Central memory CD4-positive, alpha-beta T cell (primary cell): ENCODE measurements at places on chromosomes 2 and 18.

DNA sequence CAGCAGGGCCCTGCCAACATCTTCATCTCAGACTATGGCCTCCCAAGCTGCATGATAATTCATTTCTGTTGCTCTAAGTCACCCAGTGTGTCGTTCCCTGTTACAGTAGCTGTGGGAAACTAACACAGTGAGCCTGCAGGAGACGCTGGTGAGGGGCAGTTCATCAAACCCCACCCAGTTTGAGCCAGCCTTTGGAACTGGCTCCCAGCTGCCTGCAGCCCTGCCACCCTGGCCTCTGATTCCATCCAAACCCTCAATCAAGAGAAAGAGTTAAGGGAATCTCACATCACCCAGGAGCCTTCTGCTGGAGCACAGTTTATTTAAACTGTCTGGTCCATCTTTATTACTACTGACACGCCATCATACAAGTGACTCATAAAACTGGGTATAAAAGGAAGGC lies 64.9 kb upstream of the ZCCHC2 start:
- DNase-seq, result no peak

DNA sequence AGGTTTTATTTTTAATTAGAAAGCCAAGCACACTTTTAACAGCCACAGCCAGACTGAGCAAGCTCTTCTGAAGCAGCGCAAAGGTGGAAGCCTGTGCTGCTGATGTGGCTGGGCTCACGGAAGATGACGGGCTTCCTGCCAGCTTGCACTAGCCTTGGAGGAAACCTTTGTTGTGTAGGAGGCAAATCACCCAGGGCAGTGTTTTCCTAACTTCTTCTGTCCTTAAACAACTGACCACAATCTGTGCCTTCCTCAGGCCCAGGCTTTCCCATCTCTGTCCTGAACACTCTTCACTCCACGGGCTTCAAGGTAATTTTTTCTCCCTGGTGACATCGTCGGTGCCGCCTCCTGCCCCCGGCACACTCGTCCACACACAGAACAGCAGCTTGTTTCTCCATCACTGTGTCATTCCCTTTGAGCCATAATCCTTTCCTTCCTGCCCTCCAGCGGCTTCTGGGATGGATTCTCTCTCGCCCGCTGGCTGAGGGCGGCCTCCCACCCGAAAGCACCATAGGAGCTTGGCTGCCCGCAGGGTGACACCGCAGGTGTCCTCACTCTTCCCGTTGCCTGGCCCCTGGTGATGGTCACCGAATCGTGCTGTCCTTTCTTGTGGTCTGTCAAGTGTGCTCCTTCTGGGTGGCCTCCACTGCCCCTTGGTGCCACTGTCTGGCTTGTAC lies 31.1 kb upstream of the INHBB start:
- no peak for DNase-seq

DNA sequence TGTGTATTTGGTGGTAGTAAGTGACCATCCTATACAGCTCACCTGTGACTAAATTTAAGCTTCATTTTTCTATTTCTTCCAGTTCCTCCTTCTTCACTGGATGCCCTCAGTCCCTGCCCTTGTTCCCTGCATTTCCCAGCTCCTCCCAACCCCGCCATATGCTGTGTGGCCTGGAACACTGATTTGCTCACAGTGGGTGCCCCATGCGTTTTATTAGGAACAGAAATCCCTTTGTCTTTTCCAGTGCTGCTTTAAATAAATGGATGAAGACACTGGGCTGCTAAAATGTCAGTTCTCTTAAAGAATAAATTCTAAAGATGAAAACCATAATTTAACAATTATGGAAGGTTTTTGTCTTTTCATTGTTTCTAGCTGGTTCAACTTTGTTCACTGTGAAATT lies 477.3 kb downstream of the DCDC2C start:
- DNase-seq, result no peak

GRCh38 chr2:101367508-101367907 lies 19.8 kb downstream of the CREG2 start:
- DNase-seq, result no peak

DNA sequence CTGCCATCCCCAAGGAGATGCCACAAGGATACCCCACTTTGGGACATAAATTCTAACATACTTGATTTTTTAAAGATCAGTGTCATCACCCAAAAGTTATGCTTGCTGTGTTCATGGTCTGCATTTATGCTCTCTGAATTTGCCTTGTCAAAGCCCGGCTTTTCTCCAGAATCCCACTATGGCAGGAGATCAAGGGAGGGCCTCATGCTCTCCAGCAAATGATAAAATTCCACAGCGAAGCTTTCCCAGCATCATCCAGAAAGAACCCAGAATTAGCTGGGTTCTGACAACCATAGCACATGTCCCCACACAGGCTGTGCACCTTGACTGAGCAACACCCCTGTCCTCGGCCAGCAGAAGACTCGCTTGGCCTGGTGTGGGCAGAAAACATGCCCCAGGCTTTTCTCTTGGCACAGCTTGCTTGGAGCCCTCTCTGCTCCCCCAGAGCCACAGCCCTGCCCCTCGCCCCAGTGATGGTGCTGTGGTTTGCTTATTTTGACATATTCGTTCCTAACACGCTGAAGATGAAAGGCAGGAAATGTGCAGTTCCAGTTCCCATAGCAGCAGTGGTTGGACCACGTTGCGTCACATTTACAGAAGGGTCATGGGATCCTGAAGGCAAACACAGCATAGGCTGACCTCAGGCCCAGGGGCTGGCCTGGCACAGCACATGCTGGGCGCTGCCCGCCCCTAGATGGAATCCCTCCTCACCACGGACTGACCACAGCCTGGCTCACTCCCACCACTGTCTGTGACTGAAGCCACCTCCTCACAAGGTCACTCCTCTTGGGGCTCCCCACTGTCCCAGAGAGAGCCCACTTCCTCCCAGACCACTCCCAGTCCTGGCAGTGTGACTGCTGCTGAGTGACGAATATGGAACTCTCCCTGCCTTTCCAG lies 14.1 kb upstream of the CHRNA1 start:
- DNase-seq, result peak; percentile 94

DNA sequence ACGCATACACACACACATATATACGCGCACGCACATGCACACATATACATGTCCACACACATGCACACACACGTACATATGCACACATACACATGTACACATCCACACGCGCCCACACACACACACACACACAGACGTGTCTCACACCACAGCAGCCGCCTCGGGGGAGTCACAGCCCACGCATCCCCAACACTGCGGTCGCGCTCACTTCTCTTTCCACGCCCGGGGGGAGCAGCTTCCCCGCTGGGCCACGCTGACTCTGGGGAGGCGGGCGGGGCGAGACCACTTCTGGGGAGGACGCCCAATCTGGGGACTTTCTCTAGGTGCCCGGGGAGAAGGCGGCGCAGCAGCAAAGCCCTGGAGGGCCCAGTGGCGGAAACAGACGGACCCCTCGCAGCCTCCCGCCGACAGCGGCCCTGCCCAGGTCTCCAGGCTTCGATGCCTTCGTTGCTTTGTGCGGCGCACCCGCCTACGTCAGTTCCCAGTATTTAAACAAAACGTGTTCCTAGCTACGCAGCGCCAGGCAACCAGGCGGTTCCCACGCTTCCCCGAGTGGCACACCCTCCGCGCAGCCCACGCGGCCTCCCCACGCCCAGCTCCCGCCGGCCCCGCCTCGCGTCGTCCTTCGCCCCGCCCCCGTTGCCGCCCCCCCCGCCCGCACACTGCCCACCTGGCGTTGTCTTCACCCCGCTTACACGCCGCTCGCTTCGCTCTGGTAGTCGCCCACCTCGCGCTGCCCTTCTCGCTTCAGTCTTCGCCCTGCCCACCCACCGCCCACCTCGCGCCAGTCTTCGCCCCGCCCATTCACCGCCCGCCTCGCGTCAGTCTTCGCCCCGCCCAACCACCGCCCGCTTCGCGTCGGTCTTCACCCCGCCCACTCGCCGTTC lies 810 bp upstream of the RBFA start:
- DNase-seq, result peak; percentile 85
